Inflammatory macrophage treated with lipopolysaccharide for 1 hour (primary cell): ENCODE measurements at places on chromosomes 2 and 18.

- peak; percentile 59 for DNase-seq
Measured at GRCh38 chr18:57437766-57438671, 2.8 kb downstream of the ONECUT2 start.

GRCh38 chr2:236575510-236575909 is 5.9 kb downstream of the ACKR3 start:
- no peak for DNase-seq

GRCh38 chr2:202278036-202278760 is 12.6 kb downstream of the NOP58 start:
- peak; percentile 47 for DNase-seq

GRCh38 chr18:46868169-46868921 is 49.0 kb downstream of the PIAS2 start:
- DNase-seq, result peak; percentile 3
